ENCODE measurements at places on chromosomes 7 and 10.

- no peak for DNase-seq
Observed at GRCh38 chr10:97866524-97867219, 17.0 kb downstream of the GOLGA7B start.

- DNase-seq: no peak
Observed at GRCh38 chr7:101952355-101953247, 135.2 kb downstream of the CUX1 start.

DNA sequence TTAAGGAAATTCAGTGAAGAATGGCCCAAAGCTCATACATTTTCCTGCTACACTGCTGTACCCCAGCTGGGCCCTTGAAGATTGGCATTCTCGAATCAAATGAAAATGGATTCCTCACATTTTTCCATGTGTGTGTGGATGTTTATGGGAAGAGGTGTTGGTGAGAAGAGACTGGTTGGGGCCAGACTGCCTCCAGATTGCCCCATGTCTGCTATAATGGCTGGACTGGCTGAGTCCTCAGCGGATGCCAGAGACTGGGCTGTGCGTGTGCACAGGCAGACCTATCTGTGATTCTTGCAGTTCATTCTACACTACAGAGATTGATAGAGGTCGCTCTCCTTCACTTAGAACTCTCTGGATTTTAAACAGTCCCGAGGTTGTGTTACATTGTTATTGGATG, 183.6 kb upstream of the GDF10 start:
- DNase-seq: no peak

GRCh38 chr7:47896809-47897423, 51.4 kb downstream of the PKD1L1 start:
- DNase-seq: no peak

- no peak for DNase-seq
Observed at GRCh38 chr10:4013651-4014121, 228.7 kb upstream of the KLF6 start.

- DNase-seq: no peak
Observed at GRCh38 chr10:8951440-8952089, 897.1 kb downstream of the GATA3 start.

All from stimulated activated CD4-positive, alpha-beta T cell treated with anti-CD3 and anti-CD28 coated beads, Interleukin-1b, Interleukin-23, amount 100 ng/mL, for 1 hour (primary cell).